ENCODE measurements at places on chromosomes 1 and 21.
A peak's percentile ranks its signal among the peaks of the same experiment; 100 is the strongest.

- DNase-seq, result no peak
Observed at GRCh38 chr1:235971020-235971419, 93.9 kb downstream of the NID1 start.

DNA sequence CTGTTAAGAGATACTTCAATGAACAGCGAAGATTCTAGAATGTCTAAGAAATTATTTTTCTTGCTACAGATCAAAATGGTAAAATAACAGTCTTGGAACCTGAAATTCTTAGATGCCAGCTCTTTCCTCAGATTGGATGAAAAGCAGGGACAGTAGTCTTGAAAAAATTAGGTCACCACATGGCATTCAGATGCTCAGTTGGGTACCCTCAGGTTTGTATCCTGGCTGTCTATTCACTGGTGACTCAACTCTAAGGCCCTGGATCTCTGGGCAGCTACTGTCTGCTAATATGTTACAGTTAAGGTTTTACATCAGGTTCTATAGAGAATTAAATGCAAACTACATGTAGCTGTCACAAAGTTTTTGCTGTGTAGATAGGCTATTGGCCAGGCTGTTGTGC, 528.9 kb upstream of the ADAMTS5 start:
- DNase-seq, result no peak

GRCh38 chr1:222784916-222785315, 29.9 kb upstream of the DISP1 start:
- DNase-seq, result no peak

DNA sequence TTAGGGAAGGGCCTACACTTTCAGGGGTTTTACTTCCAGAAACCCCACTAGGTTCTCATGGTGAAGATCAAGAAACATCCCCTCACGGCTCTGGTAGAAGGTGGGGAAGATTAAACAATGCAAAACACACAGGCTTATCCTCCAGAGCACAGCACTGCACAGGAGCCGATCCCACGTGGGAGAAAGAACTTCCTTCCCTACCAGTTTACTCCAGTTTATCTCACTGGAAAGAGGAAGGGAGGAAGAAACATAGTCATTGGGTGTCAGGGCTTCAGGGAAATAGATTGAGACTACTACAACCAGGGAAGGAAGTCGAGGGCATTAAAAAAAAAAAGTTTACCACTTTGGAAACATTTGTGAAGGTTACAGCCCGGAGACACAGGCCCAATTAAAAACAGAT, 164.4 kb downstream of the NTPCR start:
- no peak for DNase-seq

- DNase-seq, result no peak
Observed at GRCh38 chr1:200889571-200889970, 5.1 kb upstream of the INAVA start.

- no peak for DNase-seq
Observed at GRCh38 chr21:28126521-28127174, 866.0 kb downstream of the LTN1 start.

GRCh38 chr1:198176179-198176578, 19.4 kb downstream of the NEK7 start:
- no peak for DNase-seq

GRCh38 chr1:58568271-58568860, 8.7 kb downstream of the TACSTD2 start:
- no peak for DNase-seq

DNA sequence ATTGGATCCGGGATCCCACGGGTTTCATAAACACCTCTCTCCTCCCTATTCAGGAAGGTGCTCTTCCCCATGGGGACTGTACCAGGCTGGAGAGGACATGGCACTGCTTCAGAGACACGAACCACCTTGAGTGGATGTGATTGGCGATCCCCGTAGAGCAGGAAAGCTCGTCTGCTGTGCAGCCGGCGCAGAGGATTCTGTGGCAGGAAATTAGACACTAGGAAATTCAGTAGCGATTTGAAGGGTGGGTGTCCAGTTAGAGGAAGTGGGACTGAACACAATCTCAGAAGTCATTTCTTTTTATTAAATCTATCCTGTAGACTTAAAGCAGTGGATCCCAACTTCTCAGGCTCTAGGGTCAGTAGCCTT, 767 bp downstream of the PDIK1L start:
- no peak for DNase-seq

- DNase-seq, result no peak
Observed at GRCh38 chr1:53987880-53988279, 30.1 kb downstream of the LDLRAD1 start.

- no peak for DNase-seq
Observed at GRCh38 chr1:84278905-84279304, 22.6 kb upstream of the SAMD13 start.

- peak; percentile 89 for DNase-seq
Observed at GRCh38 chr21:33380483-33380998, 22.7 kb upstream of the IFNGR2 start.

- DNase-seq, result no peak
Observed at GRCh38 chr21:46058431-46059145, 39.3 kb upstream of the COL6A2 start.

DNA sequence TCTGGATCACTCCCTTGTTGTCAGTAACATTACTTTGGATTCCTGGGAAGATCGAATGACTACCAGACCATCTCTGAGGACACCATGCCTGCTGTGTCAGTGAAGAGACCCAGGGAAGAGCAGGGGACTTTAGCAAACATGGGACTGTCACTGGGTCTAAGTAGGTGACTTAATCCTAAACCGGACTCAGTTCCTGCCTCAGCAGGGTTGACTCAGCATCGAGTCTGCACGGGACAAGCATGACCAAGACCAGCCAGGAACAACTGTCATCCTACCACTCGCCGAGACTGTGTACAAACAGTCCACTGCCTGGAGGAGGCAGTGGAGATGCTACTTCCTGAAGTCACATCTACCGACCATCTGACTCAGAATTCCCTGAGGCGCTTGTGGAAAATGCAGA, 53.2 kb upstream of the RAB4A start:
- no peak for DNase-seq

- DNase-seq, result no peak
Observed at GRCh38 chr1:45057542-45057941, 45.5 kb downstream of the UROD start.

DNA sequence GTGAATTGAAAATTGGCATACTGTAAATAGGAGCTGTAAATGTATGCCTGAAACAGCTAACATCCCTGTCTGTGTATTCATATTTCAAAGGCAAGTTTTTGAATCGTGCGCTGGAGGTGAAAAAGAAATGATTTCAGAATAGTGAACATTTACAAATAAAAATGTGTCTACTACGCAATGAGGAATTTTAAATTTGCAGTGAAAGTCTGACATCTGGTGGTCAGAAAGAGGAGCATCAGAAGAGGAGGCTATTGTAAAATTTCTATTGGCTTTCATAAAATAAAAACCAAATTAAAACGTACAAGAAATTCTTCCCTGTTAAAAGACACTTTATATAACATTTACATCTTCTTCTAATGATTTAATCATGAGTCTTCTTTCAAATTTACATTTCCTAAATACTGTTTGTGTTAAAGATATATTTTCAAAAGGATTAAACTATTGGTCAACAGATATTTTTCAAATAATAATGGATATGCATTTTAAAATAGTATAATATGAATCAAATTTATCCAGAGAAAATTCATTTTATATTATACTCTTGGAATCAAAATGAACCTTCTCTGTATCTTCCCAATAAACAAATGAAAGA, 113.7 kb upstream of the RRP15 start:
- DNase-seq, result no peak

DNA sequence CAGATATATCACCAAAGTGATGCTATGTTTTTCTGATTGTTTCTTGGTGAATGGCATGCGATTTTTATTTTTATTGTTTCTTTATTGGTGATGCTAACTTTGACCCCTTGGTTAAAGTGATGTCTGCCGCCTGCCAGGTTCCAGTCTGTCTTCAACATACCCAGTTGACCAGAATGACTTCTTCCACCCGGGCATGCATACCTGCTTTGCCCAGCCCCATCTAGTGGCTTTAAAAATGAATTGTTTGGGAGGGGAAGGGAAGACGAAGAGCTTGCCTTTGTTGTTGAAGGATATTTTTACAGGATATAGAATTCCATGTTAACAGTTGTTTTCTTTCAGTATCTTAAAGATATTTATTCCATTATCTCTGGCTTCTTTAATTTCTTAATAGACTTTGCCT, 65.1 kb downstream of the ATG4C start:
- DNase-seq, result no peak

GRCh38 chr1:21192284-21192683, 15.6 kb upstream of the EIF4G3 start:
- no peak for DNase-seq

- peak; percentile 89 for DNase-seq
Observed at GRCh38 chr1:182601416-182601786, 2.8 kb downstream of the RGS16 start.

DNA sequence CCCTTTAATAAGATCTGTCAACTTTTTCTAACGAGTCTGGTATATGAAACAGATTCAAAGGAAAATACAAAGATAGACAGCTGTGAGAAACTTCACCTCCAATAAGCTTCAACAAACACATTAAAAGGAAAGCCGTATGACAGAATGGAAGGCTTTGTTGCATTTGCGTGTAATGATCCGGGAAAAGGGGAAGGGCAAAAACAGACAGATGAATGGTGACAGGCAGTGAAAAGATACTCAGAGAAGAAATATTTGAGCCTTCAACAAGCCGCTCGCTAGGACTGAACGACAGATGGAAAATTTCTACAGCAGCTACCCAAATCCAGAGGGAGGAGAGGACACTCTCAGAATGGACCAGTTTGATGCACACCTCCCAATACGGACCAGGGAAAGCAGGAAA, 14.9 kb downstream of the COPA start:
- peak; percentile 17 for DNase-seq

- no peak for DNase-seq
Observed at GRCh38 chr1:212062832-212063438, 27.4 kb downstream of the DTL start.

- DNase-seq, result no peak
Observed at GRCh38 chr1:234957330-234958065, 171.1 kb downstream of the TOMM20 start.

DNA sequence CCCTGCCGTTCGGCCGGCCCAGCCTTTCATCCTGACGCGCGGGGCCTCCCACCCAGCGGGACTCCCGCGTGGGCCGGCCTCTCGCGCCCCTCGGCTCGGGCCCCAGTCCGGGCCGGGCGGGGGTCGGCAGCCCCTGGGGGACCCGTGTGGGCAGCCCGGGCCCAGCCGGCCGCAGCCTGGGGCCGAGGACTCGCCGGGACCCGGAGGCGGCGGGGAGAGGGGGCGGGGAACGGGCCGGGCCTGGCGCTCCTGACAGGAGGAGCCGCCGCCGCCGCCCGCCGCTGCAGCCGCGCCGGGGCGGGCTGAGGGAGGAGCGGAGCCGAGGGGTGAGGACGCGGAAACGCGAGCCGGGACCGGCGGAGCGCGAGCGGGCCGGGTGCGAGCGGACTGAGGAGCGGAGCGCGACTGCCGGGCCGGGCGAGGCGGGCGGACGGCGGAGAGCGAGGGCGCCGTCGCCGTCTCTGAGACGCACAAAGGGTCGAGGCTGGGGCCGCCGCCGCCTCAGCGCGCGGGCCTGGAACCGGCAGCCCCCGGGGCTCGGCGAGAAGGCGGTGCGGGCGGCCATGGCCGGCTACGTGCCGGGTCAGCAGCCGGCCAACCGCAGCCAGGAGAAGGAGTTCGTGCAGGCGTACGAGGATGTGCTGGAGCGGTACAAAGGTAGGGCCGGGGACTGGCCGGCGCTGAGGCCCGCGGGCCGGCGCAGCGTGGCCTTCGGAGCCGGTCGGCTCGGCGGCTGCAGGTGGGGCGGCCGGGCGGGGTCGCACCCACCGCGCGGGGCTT, 79.1 kb downstream of the NDUFS5 start:
- peak; percentile 77 for DNase-seq

DNA sequence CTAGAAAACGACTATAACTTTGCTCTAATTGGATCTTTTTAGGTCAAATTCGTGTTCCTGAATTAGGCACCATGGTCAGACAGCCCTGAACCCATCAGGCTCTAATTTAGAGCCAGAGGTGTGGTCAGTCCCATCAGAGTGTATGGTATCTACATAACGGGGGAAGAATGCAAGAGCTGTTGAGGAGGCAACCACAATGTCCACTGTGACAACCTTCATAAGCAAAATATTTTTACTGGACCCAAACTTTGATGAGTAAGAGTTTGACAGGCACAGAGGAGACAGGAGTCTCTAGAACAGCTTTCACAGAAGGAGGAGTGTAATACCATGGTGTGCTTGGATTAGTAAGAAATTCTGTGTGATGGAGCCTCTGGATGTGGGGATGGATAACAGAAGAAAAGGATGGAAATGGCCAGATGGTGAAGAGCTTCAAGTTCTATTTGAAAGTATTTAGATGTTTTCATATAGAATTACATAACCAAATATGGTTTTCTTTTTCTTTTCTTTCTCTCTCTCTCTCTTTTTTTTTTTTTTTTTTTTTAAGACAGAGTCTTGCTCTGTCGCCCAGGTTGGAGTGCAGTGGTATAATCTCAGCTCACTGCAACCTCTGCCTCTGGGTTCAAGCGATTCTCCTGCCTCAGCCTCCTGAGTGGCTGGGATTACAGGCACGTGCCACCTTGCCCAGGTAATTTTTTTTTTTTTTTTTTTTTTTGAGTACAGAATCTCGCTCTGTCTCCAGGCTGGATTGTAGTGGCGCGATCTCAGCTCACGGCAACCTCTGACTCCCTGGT, 24.9 kb downstream of the UBE2U start:
- DNase-seq, result no peak

DNA sequence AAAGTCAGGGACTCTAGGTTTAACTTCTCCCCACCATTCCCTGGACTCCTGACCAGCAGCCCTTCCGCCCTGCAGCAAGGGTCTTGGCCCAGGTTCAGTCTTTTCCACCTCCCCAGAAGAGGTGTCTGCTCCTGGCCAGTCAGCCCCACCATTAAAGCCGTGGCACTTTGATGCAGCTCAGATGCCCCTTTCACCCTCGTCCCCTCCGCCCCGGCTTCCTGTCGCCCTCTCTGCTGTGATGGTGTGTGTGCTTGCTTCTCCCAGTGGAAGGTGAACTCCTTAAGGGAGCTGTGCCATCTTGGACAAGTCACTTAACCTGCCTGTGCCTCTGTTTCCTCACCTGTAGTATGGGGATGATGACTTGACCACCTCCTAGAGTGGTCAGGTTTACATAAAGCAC, 17.8 kb upstream of the TTC4 start:
- DNase-seq, result no peak

- no peak for DNase-seq
Observed at GRCh38 chr1:115229016-115229415, 109.0 kb downstream of the NGF start.

DNA sequence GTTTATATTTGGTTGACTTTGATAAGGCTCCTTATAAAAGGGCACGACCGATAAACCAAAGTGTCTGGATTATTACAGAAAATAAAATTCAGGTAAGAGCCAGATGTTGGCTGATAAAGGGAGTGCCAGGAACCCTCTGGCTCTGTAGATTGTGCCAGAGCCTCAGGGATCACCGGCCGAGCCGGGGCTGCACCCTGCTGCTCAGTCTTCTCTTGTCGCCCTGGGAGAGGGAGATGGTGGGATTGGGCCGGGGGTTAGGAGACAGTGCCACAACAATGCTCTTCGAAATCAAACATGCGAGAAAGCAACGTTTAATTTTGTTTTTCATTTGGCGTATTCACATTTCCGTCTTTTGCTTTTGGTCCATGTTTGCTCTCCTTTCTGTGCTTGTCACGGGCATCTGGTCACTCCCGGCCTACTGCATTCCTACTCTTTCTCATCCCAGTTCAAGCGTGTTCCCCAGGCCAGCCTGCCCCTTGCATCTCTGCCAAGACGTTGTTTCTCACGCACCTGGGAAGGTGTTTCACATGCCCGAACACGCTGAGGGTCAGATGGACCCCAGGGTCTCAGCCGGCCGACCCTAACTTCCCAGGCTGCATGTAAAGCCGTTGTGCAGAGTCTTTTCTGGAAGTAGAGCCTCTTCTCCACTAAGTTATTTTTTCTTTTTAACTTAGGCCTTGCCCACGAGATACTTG, 18.8 kb upstream of the C2CD2 start:
- DNase-seq, result no peak
